ENCODE measurements at places on chromosomes 6 and 20.

GRCh38 chr20:47389867-47390347 lies 33.4 kb upstream of the ZMYND8 start:
- no peak for DNase-seq

DNA sequence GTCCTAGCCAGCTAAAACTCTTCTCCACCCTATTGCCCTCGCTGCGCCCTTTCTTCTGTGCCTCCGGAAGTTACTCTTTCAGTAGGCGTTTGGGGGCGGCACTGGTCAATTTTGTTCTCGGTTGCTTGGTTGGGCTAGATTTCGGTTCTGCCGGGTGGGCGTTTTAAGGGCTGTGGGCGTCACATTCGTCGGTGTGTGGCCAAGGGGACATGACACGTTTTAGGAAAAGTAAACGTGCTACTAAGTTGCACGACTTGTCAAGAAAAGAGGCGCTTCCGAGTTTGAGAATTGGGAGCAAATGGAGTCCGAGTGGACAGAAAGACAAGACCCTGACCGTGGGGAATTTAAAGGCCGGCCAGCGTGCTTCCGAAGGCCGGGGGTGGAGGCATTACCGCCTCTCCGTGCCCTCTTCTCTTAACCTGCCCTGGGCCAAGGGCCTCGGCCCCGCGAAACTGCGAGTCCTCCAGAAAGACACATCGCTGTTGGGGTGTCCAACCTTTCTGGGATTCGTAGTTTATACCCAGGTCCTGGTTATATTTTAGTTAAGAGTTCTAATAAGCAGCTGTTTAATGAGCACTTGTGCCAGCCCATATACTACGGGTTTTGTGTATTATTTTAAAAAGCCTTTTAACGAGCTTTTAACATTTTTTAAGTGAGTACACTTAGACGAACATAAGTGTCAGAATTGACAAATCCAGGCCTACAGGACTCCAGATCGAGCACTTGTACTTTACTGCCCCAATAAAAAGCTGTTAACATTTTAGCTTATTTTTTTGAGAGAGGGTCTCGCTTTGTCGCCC lies 664 bp upstream of the BAG6 start:
- DNase-seq, result peak; percentile 86

GRCh38 chr20:3071266-3071609 lies 182 bp upstream of the OXT start:
- DNase-seq, result no peak

- DNase-seq, result no peak
Measured at GRCh38 chr6:135114355-135115145, 59.9 kb upstream of the HBS1L start.

GRCh38 chr6:157410045-157410444 lies 29.1 kb downstream of the ZDHHC14 start:
- DNase-seq, result no peak

DNA sequence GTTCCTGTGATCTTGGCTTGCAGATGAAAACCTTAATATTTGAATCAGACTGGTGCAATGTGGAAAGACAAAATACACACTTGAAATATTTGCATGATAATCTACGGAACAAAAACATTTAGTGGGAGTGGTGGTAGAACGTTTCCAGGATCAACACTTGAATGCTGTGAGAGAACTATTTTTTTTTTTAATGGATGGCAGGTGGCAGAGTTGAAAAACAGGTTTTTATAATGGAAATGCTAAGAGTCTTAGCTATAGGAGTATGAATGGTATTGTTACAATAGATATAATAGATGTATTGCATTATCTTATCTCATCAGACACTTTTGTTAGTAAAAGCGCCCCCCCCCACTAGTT lies 49.2 kb downstream of the CDKAL1 start:
- no peak for DNase-seq

DNA sequence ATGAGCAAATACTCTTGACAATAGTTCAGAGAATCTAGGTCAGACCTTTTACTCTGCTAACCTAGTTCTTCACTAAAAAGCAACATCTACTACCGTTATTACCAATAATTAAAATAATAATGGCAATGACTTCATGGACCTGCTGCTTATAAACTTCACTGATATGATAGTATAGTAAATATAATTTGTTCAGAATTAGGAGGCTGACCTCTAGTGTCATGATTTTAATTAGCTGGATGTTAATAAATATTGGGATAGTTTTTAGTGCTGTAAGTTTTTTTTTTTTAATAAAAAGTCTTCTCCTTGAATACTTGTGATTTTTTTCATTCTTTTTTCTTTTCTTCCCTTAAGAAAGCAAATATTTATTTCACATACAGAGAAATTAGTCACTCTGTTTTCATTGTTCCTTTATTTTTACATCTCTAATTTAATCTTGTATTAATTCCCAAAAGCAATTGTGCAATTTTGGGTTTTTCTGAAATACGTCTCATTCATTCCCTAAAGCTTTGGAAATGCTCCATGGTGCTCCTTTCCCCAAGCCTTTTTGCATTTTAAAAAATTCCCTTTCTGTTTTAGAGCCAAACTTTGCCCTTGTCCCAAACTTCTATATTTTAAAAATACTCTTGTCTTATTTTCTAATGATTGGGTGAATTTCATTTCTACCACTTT lies 46.6 kb upstream of the UST start:
- DNase-seq, result no peak

DNA sequence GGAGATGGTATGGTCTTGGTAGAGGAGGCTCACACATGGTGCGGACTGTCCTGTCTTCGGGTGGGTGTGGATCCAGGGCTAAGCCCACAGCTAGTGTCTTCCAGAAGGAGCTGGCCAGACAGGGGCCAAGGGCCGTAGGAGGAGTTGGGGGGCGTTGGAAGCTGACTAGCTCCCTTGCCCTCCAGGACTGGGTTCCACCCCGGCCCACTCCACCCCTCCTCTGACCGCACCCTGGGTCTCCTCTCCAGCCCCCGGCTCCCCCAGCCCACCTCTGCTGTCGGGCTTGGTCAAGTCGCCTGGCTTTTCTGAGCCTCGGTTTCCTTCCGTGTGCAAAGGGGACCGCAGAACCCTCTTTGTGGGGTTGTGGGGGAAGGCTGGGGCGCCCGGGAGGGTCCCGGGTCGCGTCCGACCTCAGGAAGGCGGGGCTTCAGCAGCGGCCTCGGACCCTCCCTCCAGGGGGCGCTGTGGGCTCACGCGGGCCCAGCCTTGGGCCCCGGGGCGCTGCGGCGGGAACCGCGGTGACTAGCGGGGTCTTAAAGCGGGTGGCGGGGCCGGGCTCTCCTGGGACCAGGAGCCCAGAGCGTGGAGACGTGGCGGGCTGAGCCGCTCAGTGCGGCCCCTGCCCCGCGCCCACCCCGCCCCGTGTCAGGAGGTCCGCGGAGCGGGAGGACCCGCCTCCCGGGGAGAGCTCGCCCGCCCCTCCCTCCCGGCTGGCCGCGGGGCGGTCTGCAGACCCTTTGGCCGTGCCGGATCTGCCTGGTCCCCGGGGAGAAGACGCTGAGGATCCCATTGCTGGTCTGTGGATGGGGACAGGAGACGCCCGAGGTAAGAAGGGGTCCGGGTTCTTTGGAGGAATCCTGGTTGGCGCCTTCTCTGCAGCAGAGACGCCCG lies 5.4 kb downstream of the NPBWR2 start:
- peak; percentile 65 for DNase-seq
